Prostate gland (tissue), 2 donors: ENCODE measurements at places on chromosomes 3 and 15. TPM values are rescaled to one million over a fixed set of nuclear protein-coding genes. Genes with fewer than 3 reads are reported as not detected.

The FAN1 gene
- total RNA-seq = 26.0 TPM

The EFCAB12 gene
- total RNA-seq = 13.7 TPM

The MFAP1 gene
- total RNA-seq = 19.3 TPM

The PXYLP1 gene
- total RNA-seq = 12.0 TPM

The OXTR gene
- total RNA-seq = 3.5 TPM

- no peak overlapping the region for H3K27ac ChIP-seq
- H3K27me3 ChIP-seq = no peaks in the 10 kb centered on the region
- no peak for DNase-seq
- H3K4me1 ChIP-seq = no peaks in the 10 kb centered on the region
- no peak overlapping the region for H3K4me3 ChIP-seq
Observed at GRCh38 chr3:18712713-18713576, 287.8 kb upstream of the SATB1 start.

- H3K4me3 ChIP-seq = no peak overlapping the region
- no peaks in the 10 kb centered on the region for H3K36me3 ChIP-seq
- H3K27me3 ChIP-seq = no peaks in the 10 kb centered on the region
- no peak for DNase-seq
- no peak overlapping the region for H3K27ac ChIP-seq
Observed at GRCh38 chr15:74253211-74253921, 17.2 kb downstream of the CCDC33 start.

DNA sequence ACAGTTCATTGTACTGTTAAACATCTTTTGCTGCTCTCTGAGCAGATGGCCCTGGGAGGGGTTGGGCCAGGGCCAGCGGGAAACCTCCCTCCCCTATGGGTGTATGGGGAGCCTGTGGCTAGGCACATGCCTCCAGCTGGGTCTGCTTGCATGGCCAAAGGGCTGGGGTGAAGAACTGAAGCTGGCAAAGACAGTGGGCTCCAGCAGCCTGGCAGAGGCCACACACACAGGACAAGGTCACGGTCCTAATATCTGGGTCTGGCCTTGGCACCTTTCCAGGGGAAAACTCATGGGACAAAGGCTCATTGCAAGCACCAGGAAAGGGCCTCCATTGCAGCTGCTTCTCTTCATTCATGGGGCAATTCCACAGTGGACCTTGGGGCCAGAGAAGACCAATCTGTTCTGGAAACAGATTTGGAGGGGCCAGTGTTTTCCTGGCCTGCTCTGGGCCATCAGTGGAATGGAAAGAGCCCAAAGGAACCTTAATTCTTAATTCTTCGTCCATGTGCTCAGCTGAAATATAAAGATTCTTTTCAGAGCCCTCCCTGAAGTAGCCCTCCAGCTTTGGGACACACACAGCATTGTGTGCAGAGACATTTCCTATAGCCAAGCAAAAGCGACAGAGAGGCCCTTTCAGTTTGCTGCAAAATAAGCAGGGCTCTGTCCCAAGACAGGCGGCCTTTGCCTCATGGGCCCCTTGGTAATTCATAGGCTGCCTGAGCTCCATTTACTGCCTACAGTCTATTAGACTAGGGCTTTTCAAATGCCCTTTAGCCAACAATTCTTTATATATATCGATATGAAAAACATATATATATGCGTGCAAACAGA, 11.3 kb upstream of the LIMD1 start:
- H3K27ac ChIP-seq = no peak overlapping the region
- DNase-seq = no peak
- H3K36me3 ChIP-seq = no peaks in the 10 kb centered on the region
- no peak overlapping the region for H3K4me3 ChIP-seq

DNA sequence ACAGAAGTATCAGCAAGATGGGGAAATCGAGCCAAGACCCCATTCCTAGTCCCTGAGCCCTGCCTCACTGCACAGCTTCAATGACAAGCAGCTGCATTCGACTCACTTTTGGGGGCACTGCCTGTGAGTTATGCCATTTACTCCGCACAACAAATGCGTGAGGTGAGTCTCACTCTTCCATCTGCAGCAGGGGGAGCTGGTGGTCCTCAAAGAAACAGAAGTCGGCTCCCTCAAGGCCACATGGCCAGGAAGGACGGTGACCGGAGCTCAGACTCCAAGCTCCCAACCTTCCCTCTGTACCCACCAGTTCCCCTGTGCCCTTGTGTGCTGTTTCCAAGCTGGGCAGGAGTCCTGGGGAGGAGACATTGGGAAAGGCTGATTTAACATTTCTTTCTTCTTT, 127.7 kb upstream of the IQSEC1 start:
- H3K27ac ChIP-seq = no peak overlapping the region
- no peak overlapping the region for H3K4me3 ChIP-seq
- no peak for DNase-seq
- H3K36me3 ChIP-seq = no peaks in the 10 kb centered on the region
- H3K4me1 ChIP-seq = no peaks in the 10 kb centered on the region

- H3K27ac ChIP-seq = no peak overlapping the region
- DNase-seq = no peak
- H3K4me1 ChIP-seq = no peaks in the 10 kb centered on the region
- no peaks in the 10 kb centered on the region for H3K27me3 ChIP-seq
- no peaks in the 10 kb centered on the region for H3K36me3 ChIP-seq
- no peak overlapping the region for H3K4me3 ChIP-seq
Observed at GRCh38 chr3:133361435-133361834, 38.4 kb upstream of the BFSP2 start.

DNA sequence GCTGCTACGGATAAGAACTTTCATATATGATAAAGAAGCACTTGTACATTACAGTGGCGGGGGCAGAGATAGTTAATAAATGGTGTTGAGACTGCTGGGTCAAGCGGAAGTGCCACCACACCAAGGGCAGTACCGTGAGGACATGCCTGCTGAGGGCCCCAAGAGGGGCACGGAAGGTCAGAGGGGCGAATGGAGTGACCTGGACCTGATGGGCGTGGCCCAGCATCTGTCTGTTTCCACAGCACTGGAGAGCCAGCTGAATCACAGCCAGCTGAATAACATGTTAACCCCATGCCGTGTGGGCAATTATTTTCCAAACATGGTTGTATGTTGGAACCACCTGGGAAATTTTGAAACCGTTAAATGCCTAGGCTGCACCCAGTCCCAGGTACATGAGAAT, 37.2 kb downstream of the ANKDD1A start:
- no peaks in the 10 kb centered on the region for H3K36me3 ChIP-seq
- H3K4me3 ChIP-seq = no peak overlapping the region
- no peak overlapping the region for H3K27ac ChIP-seq
- H3K4me1 ChIP-seq = no peaks in the 10 kb centered on the region
- no peak for DNase-seq

GRCh38 chr15:45129651-45130129, at the start of the genes DUOX1 and DUOXA1:
TSS of gene DUOX1 (plus strand) at chr15:45129994. CDS start at chr15:45131967, 1,973 bp downstream.
TSS of gene DUOXA1 (minus strand) at chr15:45129879. CDS start at chr15:45123014, 6,865 bp downstream.
- H3K4me1 ChIP-seq = no peaks in the 10 kb centered on the region
- peak within 1 kb of the TSS; percentile 17 for H3K27ac ChIP-seq
- peak; percentile 74 for DNase-seq
- H3K36me3 ChIP-seq = no peaks in the 10 kb centered on the region
- no peaks in the 10 kb centered on the region for H3K27me3 ChIP-seq

- DNase-seq = no peak
- H3K27me3 ChIP-seq = no peaks in the 10 kb centered on the region
- no peaks in the 10 kb centered on the region for H3K36me3 ChIP-seq
- H3K4me3 ChIP-seq = no peak overlapping the region
- no peaks in the 10 kb centered on the region for H3K4me1 ChIP-seq
Observed at GRCh38 chr15:100106732-100107131, 235.0 kb downstream of the ADAMTS17 start.

DNA sequence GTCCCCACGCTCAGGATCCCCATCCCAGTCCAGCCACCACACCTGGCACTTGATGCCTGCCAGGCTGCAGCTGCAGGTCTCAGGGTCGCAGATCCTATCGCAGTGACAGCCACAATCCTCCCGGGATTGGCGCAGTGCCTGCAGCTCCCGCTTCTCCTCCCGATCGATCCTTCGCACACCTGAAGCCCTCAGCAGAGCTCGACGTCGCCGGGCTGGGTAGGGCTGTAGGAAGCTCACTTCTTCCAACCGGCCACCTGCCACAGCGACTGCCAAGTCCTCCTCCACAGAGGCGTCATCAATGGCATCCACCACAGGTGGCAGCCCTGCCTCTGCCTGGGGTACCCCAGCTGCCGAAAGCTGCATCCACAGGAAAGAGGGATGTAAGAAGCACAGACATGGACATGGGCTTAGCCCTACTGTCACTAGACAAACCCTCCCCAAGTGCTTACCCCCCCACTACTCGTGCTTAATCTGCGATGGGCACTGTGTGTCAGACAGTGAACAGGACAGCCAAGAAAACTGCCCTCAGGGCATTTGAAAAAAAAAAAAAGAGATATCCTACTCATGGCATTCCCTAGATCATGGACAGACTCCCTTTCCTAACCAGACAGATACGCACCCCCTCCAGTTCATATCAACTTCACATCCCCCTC, 9.2 kb downstream of the CSRNP1 start:
- no peak for DNase-seq
- no peaks in the 10 kb centered on the region for H3K27me3 ChIP-seq
- H3K4me1 ChIP-seq = peaks cover 49% of the 10 kb centered on the region
- peak overlapping the region; percentile 93 for H3K27ac ChIP-seq

- no peaks in the 10 kb centered on the region for H3K27me3 ChIP-seq
- DNase-seq = no peak
- no peak overlapping the region for H3K27ac ChIP-seq
- H3K36me3 ChIP-seq = no peaks in the 10 kb centered on the region
- no peaks in the 10 kb centered on the region for H3K4me1 ChIP-seq
Observed at GRCh38 chr15:77784361-77785292, 151.9 kb upstream of the LINGO1 start.

- H3K27me3 ChIP-seq = no peaks in the 10 kb centered on the region
- H3K4me3 ChIP-seq = no peak overlapping the region
- no peak for DNase-seq
- no peak overlapping the region for H3K27ac ChIP-seq
Observed at GRCh38 chr3:85835857-85836440, 877.2 kb downstream of the CADM2 start.

DNA sequence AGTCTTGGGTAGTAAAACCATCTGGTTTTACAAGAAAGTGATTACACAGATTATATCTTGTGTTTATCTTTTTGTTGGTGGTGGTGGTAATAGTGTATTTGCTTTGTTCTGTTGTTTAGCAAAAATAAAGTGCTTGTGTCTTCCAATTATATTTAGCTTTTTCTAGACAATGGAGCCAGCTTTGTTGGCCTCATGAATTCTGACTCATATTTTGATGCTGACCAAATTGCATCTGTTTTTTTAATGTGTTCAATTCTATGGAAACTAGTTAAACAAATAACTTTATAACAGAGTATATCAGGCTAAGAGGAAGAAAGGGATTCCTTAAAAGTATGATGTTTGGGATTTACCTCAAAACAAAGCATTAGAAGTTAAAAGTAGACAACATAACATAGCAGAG, 69.3 kb upstream of the BFSP2 start:
- no peaks in the 10 kb centered on the region for H3K4me1 ChIP-seq
- H3K4me3 ChIP-seq = no peak overlapping the region
- H3K27ac ChIP-seq = no peak overlapping the region
- no peak for DNase-seq

- H3K27me3 ChIP-seq = no peaks in the 10 kb centered on the region
- peak; percentile 91 for DNase-seq
- peaks cover 4% of the 10 kb centered on the region for H3K4me1 ChIP-seq
- H3K4me3 ChIP-seq = peak overlapping the region; percentile 34
- no peaks in the 10 kb centered on the region for H3K36me3 ChIP-seq
- H3K27ac ChIP-seq = peak overlapping the region; percentile 94
Observed at GRCh38 chr3:39177708-39178332, 14.6 kb downstream of the XIRP1 start.

- no peak overlapping the region for H3K27ac ChIP-seq
- no peaks in the 10 kb centered on the region for H3K4me1 ChIP-seq
- H3K27me3 ChIP-seq = no peaks in the 10 kb centered on the region
- no peaks in the 10 kb centered on the region for H3K36me3 ChIP-seq
Observed at GRCh38 chr3:171177553-171177952, 151.0 kb upstream of the SLC2A2 start.

GRCh38 chr3:45758871-45759270, 37.5 kb downstream of the SLC6A20 start:
- H3K36me3 ChIP-seq = no peaks in the 10 kb centered on the region
- no peak overlapping the region for H3K4me3 ChIP-seq
- DNase-seq = no peak
- no peak overlapping the region for H3K27ac ChIP-seq
- H3K27me3 ChIP-seq = no peaks in the 10 kb centered on the region

DNA sequence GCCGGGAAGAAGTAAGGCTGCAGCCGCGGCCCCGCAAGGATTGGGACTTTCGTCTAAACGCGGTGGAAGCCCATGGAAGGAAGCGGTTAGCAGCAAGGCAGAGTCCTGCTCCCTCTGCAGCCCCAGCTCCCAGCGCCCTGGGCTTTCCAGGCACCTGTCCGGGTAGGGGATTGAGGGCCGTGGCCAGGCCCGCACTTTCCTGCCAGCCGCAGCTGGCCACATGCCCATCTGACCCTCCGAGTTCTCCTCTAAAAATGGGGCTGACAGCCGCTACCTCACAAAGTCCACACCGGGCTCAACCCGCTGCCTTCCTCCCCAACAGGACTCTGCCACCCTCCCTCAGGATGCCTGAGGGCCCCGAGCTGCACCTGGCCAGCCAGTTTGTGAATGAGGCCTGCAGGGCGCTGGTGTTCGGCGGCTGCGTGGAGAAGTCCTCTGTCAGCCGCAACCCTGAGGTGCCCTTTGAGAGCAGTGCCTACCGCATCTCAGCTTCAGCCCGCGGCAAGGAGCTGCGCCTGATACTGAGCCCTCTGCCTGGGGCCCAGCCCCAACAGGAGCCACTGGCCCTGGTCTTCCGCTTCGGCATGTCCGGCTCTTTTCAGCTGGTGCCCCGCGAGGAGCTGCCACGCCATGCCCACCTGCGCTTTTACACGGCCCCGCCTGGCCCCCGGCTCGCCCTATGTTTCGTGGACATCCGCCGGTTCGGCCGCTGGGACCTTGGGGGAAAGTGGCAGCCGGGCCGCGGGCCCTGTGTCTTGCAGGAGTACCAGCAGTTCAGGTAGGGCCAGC, 1.9 kb downstream of the NEIL1 start:
- no peak for DNase-seq
- H3K4me1 ChIP-seq = no peaks in the 10 kb centered on the region
- peak overlapping the region; percentile 66 for H3K4me3 ChIP-seq
- no peaks in the 10 kb centered on the region for H3K27me3 ChIP-seq

- no peaks in the 10 kb centered on the region for H3K36me3 ChIP-seq
- H3K27ac ChIP-seq = no peak overlapping the region
- no peaks in the 10 kb centered on the region for H3K4me1 ChIP-seq
- no peaks in the 10 kb centered on the region for H3K27me3 ChIP-seq
Observed at GRCh38 chr3:26171006-26171405, 381.1 kb downstream of the OXSM start.

- no peaks in the 10 kb centered on the region for H3K27me3 ChIP-seq
- peak overlapping the region; percentile 45 for H3K27ac ChIP-seq
- H3K36me3 ChIP-seq = no peaks in the 10 kb centered on the region
- DNase-seq = no peak
- H3K4me3 ChIP-seq = no peak overlapping the region
- H3K4me1 ChIP-seq = no peaks in the 10 kb centered on the region
Observed at GRCh38 chr15:71551566-71551965, 258.8 kb upstream of the NR2E3 start.
